Epithelial cell of proximal tubule (primary cell): ENCODE measurements at places on chromosomes 5 and 9. TPM values are rescaled to one million over a fixed set of nuclear protein-coding genes. Genes with fewer than 3 reads are reported as not detected.

ARAP3 gene
- total RNA-seq: 7.1 and 11.3 TPM in 2 replicates

- no peak for DNase-seq
Measured at GRCh38 chr9:115717711-115718173, 435.8 kb upstream of the PAPPA start.

PCDHGC3 gene
- 9.8 and 23.2 TPM in 2 replicates for total RNA-seq

SPTLC1 gene
- 84.4 and 91.8 TPM in 2 replicates for total RNA-seq

- no peak for DNase-seq
Measured at GRCh38 chr5:132953710-132954109, 9.7 kb downstream of the AFF4 start.

- no peak for DNase-seq
Measured at GRCh38 chr9:8429157-8429556, 629.6 kb upstream of the DMAC1 start.

FBP2 gene
- total RNA-seq: not detected in 2 replicates

DNA sequence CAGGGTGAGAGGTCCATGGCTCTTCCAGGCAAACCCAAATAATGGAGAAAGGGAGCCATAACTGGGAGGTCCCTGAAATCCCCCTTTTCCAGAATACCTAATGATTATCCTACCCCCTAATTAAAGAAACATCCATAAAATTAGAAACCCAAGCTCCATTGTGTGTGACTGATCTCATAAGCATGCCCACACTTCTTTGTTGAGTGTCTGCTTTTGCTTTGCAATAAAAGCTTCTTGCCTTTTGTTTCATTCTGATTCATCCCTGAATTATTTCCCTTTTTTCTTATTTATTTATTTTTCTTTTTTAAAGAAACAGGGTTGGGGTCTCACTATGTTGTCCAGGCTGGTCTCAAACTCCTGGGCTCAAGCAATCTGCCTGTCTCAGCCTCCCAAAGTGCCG lies 33.1 kb downstream of the BTF3 start:
- no peak for DNase-seq

DNA sequence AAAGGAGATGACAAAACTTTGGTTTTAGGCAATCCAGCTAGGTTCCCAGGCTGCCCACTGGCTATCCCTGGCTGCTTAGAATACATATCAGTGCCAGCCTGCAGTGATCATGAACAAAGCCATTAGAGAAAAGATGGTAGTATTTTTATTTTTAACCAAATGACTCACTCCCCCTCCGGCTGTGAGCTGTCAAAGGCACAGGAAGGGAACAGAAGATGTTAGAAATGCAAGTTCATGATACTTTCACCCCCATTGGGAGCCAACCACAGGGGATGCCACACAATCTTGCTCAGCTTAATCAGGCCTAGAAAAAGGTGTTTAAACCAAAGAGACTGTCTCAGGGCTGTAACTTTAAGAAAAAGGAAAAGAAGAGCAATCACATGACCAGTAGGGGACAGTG lies 70.3 kb upstream of the ASTN2 start:
- DNase-seq: no peak

DNA sequence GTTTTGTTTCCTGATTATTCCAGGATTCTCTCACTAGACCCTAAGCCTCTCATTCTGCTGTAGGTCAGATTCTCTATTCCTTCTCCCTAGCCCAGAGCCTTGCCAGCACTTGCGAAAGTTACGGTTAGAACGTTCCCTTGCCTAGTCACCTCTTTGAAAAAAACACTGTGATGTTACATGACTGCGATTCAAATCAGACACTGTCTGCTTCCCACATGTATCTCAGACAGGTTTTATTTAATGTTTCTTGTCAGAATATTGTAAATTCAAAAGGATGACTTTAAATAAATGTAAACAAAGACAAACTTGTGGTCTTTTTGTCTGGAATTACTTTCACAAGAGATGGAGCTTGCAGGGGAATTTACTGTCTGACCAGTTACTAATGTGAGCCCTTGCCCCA lies 116.5 kb upstream of the OTULINL start:
- no peak for DNase-seq

ORM2 gene
- total RNA-seq: not detected in 2 replicates

GRCh38 chr5:178668579-178668978 lies 41.7 kb upstream of the CLK4 start:
- no peak for DNase-seq

GRCh38 chr5:157506981-157507780 lies 47.2 kb downstream of the NIPAL4 start:
- DNase-seq: no peak

CTXN3 gene
- not detected in 2 replicates for total RNA-seq

DNA sequence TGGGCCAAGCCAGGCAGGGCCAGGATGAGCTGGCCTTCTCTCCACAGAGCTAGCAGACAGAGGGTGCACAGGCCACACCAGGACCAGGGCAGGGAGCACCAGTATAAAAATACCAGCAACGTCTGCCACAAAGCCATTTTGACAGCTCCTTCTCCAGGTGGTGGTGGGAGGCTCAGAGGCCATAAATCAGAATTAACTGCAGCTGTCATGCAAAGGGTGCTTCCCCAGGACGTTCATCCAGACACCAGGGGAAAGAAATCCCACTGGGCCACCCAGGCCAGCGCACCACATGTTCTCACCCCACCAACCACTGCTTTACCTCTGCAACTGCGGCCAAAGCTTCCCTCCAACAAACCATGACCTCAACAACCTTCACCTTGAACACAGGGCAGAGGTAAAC lies 403.7 kb upstream of the TRPC7 start:
- no peak for DNase-seq

GRCh38 chr9:121286973-121287741 lies 19.2 kb downstream of the GSN start:
- DNase-seq: no peak

RFESD gene
- total RNA-seq: 0.52 and 2.7 TPM in 2 replicates

DNA sequence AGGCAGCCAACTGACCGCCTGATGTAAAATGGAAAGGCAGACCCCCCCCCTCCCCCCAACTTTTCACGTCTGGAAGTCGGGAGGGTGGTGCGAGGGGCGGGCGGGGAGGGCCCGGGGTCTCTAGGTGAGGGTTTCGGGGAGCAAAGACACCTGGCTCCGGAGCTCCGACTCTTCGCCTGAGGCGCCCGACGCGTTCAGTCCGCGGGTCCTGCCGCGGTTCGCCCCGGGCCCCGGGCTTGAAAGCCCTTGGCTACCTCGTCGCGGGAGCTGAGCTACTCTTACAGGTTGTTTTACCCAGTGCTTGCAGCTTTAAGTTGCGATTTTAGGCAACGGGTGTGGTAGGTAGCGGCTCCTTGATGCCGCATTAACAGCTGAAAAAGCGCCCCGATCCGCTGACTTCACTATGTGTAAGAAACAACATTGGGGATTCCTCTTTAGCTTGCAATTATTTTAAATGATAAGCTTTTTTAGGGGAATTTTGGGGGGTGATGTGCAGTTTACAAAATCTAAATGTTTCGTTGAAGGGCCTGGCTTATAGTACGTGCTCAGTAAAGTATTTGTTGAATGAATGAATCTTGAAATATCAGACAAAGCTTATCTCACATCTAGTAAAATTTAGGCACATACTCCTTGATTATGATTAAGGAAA lies 722 bp downstream of the CDC42SE2 start:
- no peak for DNase-seq

DNA sequence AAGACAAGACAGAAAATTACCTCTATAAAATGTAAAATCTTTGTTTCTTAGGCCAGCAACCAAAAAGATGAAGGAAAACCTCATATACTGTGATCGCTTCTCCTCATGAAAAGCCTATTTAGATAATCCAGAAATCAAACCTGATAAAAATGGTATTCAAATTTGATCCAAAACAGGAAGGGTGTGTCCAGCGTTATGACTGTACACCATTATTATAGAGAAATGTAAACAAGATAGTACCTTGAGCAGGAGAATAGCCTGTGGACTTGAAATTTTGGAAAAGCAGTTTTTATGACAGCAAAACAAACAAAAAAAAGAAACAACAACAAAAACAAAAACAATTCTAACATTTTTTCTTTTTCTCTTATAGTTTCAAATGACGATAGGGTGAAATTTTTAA lies 1382.8 kb upstream of the CDH9 start:
- no peak for DNase-seq

FBP1 gene
- 1.6 and 2.9 TPM in 2 replicates for total RNA-seq

PCDHB15 gene
- 0.07 and 0.29 TPM in 2 replicates for total RNA-seq

MOB3B gene
- 2.3 and 2.9 TPM in 2 replicates for total RNA-seq

DNA sequence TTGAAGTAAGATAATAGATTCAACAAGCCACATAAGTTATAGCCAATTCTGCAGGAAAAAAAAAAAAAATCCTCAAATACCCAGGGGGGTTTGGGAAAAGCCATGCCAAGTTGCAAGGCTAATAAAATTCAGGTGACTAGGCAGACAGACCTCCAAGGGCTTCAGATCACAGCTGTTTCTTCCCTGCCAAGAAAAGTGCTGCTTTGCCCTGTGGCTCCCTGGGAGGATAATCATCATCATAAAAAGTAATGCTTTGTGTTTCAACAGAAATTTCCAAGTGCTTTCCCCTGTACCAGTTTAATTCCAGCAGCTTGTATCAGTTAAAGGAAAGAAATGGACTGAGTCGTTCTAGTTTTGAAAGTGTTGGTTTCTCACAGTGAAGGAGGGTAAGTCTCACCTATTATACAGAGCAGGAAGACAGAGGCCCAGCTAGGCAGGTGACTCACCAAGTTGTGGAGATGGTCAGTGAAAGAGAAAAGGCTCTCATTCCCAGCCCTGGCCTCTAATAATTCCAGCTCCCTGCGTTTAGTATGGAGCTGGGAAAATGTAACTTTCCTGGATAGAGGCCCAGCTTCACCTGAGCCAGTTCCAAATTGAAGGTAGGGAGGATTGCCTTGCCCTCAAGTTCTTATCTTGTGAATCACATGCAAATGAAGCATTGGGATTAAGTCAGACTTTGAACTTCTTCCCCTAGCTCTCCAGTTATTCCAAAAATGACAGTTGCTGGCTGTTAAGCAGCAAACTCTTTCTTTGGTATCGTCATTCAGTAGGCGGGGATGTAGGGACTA lies 263.4 kb downstream of the GRIA1 start:
- no peak for DNase-seq

FCN2 gene
- not detected in 2 replicates for total RNA-seq

CLINT1 gene
- 39.2 and 55.1 TPM in 2 replicates for total RNA-seq

EXOSC3 gene
- total RNA-seq: 73.7 and 77.7 TPM in 2 replicates

- no peak for DNase-seq
Measured at GRCh38 chr5:14197056-14197455, 53.9 kb downstream of the TRIO start.

LCN9 gene
- total RNA-seq: not detected in 2 replicates

- no peak for DNase-seq
Measured at GRCh38 chr9:137237759-137238726, 3.0 kb upstream of the TUBB4B start.

DNA sequence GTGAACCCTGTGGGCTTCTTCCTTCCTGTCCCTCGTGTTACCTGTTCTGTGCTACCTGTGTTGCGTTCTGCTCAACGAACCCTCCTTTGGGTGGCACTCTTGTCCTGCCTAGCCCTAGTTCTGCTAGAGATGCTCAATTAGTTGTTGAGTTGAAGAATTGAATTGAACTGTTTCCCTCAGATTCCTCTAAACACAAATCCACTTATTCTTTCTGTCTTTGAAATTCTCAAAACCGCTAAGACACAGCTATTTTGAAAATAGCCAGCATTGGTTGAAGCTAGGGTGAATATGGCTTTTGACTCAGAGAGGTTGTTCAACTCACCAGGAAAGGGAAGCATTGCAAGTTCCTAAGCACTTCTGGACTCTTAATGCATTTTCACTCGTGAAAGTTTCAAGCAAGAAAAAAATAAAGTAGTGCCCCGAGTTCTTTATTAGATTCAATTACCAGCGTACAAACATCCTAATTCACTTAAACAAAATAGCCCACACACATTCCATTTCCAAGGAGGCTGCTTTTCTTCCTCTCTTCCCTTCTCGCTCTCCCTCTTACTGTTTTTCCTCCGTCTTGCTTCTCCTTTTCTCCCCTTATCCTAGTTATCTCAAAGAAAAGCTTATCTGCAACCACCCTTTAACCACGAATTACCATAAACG lies 642 bp upstream of the ITGA1 start:
- DNase-seq: no peak

SLC6A19 gene
- total RNA-seq: not detected in 2 replicates

DNA sequence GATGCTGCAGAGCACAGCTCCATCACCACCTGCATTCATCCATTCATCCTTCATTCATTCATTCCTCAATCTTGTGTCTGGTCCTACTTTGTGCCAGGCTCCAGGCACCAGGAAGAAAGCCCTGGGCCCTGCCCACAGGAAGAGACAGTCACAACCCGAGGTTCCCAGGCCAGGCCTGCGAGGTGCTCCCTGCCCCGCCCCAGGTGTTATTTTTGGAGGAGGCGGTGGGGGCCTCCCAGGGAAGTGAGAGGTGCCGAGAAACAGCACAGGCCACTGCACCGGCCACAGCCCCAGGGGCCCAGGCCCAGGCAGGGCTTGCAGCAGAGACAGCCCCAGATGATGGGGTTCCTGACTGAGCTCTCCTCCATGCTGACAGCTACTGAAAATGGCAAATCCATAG lies 33.4 kb downstream of the VAV2 start:
- no peak for DNase-seq

GRCh38 chr5:40594811-40595210 lies 84.9 kb upstream of the PTGER4 start:
- no peak for DNase-seq

TRIO gene
- total RNA-seq: 109 and 170 TPM in 2 replicates

TMEM232 gene
- total RNA-seq: 0.86 TPM in 1 of 2 replicates, not detected in the other

GRCh38 chr5:14172149-14172795 lies 29.1 kb downstream of the TRIO start:
- no peak for DNase-seq

POU5F2 gene
- 0.07 and 0.12 TPM in 2 replicates for total RNA-seq

DNA sequence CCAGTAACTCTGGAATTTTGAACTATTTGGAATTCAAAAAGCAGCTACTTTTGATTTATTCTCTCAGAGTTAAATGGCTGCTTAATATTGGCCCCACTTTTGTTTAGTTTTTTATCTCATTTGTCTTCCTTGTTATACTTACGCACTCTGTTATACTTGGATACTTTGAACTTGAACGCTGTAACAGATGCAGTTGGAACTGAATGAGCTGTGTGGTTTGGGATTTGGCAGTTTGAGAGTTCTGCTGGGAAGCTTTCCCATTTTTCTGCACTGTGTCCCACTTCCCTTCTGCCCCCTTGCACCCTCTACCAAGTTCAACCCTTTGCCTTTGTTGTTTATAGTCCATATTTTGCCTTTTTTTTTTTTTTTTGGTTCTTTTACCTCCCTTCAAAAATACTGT lies 3.8 kb downstream of the RHOBTB3 start:
- DNase-seq: no peak

GRCh38 chr5:139391570-139392323 lies 2.0 kb upstream of the MZB1 start:
- no peak for DNase-seq

GRCh38 chr5:10421896-10422691 lies 19.6 kb upstream of the ROPN1L start:
- no peak for DNase-seq

PCDHGA8 gene
- 0.14 and 1.0 TPM in 2 replicates for total RNA-seq

GRXCR2 gene
- total RNA-seq: not detected in 2 replicates

DNA sequence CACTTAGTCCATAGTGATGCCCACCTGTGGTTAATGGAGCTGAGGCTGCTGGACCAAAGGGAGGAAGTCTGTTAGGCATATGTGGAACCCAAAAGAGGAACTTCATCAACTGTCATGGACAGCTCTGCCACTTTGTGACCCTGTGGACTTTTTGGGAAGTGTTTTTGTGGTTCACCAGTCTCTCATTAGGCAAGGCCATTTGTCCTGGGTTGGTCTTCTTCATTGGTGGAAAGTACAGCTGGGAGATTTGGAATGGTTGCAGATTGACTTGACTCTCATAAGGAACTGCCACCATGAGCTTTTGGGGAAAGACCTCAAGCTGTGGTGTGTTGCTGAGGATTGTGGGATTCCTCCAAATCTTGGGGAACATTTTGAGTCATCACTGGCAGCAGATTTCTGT lies 31.9 kb upstream of the IL12B start:
- no peak for DNase-seq
